Stimulated activated CD8-positive, alpha-beta memory T cell treated with anti-CD3 and anti-CD28 coated beads, Interleukin-2, amount 100 ng/mL, for 1 hour (primary cell): ENCODE measurements at places on chromosomes 2 and 18.

GRCh38 chr2:15170070-15170775, 390.9 kb downstream of the NBAS start:
- no peak for DNase-seq

DNA sequence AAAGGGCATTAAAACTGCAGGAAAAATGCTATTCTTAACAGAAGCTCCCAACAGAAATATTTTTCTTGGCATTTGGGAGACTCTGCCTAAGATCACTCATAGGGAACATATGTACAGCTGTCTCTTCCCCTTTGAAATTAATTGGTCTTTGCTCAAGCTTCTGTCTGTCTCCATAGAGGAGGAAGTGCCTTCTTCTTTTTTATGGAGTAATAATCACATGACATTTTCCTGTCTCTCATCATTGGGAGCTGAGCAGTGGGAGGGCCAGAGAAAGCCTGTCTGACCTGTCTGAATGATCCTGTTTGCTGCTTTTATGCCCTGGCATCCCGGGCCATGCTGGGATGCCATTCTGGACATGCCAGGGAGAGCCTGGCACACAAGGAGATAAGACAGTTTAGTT, 145.6 kb downstream of the AQP4 start:
- DNase-seq, result no peak

GRCh38 chr2:156476021-156476849, 40.1 kb downstream of the GPD2 start:
- DNase-seq, result no peak

DNA sequence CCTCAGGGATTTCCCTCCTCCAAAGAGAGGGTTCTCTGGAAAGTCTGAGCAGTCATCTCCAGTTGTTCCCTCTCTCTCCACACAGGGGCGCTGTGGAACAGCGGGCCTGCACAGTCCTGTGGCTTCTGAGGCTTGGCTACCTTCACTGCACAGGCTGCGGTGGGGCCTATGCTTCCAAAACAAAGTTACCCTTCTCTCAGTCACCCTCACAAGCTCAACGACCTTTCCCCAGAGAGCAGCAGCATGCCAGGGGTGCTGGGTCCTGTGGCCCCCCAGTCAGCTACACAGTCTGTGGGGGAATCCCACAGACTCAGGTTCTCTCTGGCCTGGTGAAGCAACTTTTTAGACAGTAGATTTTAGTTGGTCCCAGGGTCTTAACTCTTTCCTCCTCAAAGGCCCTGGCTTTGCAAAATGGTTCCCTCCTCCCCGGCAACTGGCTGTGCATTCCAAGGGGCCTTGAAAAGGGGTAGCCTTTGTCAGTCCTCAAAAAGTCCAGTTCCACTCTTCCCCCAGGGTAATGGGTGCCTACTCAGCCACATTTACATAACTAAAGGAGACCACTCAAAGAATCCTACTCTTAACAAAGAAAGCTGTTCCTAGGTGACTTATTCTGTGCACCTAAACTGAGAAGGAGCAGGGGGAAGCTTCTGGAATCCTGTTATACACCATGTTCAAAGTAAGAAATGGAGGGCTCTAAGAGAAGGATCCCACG, 14.9 kb downstream of the B3GNT7 start:
- no peak for DNase-seq

DNA sequence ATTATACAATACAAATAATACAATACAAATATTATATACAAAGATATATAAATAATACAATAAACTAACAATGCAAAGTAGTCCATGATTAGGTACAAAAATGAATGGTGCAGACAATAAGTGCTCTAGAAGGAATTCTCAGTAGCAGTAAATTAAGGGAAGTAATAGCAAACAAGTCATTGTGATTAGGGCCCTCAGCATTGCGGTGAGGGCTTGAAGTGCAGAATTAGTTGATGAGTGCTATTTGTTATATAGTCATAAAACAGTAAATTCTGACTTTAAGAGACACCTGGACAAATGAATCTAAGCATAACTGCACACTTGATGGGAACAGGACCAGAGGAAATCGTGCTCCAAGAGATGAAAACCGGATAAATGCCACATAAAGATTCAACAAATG, 74.9 kb downstream of the ANKRD44 start:
- DNase-seq, result no peak

- no peak for DNase-seq
Observed at GRCh38 chr18:55479656-55480420, 108.2 kb downstream of the TCF4 start.

DNA sequence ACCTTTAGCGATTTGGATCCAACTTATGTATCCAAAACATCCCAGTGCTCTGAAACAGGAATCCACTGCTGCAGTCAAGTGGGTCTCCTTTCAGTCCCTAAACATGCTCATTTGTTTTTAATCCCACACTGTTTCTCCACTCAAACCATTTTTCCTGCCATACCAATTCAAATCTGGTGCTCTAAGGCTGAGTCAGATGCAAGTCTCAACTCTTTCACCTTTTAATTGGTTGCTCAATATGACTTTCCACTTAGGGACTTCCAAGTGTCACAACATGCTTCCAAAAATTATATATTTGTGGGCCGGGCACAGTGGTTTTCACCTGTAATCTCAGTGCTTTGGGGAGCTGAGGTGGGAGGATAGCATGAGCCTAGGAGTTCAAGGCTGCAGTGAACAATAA, 113.4 kb upstream of the TANK start:
- no peak for DNase-seq

DNA sequence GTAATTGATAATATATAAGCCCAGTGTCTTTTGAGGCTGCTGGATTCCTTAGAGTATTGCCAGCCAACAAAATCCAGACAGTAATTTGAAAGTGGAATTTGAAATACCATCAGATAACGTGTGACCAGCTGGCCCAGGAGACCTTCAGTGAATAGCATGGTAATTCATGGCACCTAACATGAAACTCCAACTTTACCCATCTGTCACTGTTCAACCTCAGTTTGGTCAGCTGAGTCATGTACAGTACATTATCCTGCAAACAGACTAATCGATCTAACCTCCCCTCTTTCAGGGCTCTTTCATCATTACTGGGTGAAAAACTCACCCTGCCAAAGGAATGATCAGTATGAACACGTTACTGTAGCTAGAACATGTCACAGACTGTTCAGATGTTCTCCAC, 230.6 kb downstream of the DOK6 start:
- no peak for DNase-seq

DNA sequence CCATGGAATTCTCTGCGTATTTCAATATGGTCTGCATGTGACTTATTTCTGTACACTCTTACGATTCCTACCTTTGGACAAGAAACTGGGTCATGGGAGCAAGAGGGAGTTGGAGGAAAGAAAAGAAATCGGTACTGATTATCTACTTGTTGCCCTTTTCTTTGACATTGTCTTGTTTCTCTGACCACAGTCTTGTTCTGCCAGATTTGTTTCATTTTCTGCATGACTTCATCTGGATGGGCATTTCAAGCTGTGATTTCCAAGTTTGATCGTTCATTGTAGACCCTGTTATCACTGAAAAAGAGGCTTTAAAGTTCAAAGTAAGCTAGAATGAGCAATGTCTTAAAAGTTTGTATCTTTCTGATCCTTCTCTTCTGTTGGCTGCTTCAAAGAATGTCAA, 2186.3 kb upstream of the CELF4 start:
- no peak for DNase-seq

- no peak for DNase-seq
Observed at GRCh38 chr2:101566632-101567228, 91.8 kb upstream of the RFX8 start.

DNA sequence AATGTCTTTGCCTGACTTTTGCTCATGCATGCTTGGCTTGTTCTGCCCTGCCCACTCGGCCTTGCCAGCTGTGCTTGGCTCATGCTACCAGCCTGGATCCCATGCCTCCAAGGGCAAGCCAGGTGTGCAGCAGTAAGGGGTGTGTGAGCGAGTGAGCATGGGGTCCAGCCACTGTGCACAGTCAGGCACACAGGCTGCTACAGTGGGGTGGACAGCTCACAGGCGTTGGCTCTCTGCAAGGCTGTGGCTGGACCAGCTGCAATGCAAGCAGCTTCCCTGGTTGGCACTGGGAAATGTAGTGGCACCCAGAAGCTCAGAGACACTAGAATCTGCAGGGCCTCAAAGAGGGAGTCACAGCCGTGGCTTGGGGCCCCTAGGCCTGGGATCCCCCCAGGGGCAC, 529.7 kb downstream of the DSC3 start:
- no peak for DNase-seq

- DNase-seq, result no peak
Observed at GRCh38 chr18:41767960-41768359, 187.1 kb upstream of the PIK3C3 start.

GRCh38 chr2:194424683-194425209, 1232.3 kb upstream of the SLC39A10 start:
- DNase-seq, result no peak
